ENCODE measurements at places on chromosomes 2 and 18. TPM values are rescaled to one million over a fixed set of nuclear protein-coding genes. Genes with fewer than 3 reads are reported as not detected.

DNA sequence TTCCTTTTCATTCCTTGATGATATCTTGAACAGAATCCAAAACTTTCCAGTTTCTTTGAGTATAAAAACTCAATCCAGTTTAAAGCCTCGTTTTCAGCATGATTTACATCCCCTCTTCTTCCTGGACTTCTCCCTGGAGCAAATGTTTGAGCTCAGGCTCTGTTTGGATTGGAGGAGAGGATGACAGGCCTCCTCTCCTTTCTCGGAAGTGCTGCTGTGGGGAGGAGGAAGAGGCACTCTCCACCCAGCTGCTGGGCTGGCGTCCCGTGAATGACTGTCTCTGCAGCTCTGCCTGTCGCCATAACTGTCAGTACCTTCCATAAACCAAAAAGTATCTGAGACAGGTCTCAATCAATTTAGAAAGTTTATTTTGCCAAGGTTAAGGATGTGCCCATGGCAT, 238.2 kb upstream of the AGAP1 start:
- DNase-seq, result no peak

DNA sequence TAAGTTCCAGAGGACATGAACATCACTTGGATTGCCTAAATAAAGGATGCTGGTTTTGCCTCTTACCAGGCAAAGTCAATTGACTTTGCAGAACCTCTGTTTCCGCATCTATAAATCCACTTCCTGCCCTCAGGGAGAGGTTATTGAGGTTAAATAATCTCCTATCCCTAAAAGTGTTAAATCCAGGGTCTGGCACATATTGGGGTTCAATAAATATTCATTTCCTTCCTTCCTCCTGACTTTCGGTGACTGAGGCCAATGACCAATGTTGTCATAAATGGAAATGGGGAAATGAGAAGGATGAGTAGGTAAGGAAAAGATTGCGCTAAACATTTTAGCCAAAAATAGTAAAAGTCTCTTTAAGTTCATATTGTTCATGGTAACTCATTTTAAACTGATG, 16.0 kb downstream of the BCL2 start:
- no peak for DNase-seq

DNA sequence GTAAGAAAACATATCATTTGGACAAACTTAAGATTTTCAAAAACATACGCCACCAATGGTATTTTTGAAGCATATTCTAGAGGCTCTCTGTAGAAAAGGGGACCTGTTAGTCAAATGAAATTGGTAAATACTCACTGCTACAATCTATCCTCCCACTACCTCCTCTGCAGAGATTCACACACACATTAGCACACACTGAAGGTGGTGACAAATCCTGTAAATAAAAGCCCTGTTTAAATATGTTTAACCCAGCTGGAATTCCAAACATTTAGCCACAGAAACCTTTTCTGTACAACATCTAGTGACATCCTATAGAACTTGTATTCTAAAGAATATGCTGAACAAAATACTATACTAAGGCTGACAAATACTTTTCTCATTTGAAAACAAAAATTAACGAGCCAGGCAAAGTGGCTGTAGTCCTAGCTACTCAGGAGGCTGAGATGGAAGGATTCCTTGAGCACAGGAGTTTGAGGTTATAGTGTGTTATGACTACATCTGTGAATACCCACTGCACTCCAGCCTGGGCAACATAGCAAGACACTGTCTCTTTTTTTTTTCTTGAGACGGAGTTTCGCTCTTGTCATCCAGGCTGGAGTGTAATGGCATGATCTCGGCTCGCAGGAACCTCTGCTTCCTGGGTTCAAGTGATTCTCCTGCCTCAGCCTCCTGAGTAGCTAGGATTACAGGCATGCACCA, 25.9 kb downstream of the ALS2 start:
- no peak for DNase-seq

DNA sequence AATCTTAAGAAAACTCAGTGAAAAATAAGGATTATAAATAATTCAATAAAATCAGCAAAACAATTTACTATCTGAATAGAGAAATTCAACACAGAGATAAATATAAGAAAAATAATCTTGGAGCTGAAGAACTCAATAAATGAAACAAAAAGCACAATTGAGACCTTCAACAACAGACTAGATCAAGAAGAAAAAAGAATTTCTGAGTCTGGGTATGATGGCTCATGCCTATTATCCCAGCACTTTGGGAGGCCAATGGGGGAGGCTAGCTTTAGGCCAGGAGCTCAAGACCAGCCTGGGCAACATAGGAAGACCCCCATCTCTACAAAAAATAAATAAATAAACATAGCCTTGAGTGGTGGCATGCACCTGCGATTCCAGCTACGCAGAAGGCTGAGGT, 1295.7 kb upstream of the NRXN1 start:
- DNase-seq, result no peak

DNA sequence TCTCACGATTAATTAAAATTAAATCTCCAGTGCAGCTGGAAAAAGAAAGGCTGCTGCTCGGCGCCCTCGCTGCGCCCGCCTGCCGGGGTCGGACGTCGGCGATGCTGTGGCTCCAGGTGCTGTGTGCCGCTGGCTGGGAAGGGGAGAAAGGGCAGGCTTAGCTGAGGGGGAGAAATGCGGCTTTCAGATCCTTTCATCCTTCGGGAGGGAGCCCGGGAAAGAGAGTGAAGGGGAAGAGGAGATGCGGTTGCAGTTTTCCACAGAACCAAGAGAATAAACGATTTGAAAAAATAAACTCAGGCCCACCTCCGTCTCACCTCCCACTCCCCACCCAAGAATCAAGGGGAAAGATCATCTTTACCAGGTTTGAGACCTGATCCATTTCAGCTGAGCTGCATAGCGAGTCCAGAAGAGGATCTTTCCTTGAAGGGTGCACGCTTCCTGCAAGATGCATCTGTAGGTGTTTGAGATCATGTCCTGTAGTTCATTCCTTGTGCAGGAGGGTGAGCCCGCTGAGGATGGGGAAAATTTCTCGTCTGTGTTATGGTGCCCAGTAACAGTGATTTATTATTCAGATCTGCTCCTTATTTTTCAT, 495 bp downstream of the TMEM169 start:
- DNase-seq, result no peak

Gene ACVR1C
- 0.05 TPM for polyA plus RNA-seq

Gene PPP4R3B
- polyA plus RNA-seq, result 71.8 TPM

GRCh38 chr2:55932843-55933242, 9.3 kb upstream of the EFEMP1 start:
- DNase-seq, result no peak

- no peak for DNase-seq
Measured at GRCh38 chr2:157124731-157125130, 132.8 kb upstream of the GALNT5 start.

DNA sequence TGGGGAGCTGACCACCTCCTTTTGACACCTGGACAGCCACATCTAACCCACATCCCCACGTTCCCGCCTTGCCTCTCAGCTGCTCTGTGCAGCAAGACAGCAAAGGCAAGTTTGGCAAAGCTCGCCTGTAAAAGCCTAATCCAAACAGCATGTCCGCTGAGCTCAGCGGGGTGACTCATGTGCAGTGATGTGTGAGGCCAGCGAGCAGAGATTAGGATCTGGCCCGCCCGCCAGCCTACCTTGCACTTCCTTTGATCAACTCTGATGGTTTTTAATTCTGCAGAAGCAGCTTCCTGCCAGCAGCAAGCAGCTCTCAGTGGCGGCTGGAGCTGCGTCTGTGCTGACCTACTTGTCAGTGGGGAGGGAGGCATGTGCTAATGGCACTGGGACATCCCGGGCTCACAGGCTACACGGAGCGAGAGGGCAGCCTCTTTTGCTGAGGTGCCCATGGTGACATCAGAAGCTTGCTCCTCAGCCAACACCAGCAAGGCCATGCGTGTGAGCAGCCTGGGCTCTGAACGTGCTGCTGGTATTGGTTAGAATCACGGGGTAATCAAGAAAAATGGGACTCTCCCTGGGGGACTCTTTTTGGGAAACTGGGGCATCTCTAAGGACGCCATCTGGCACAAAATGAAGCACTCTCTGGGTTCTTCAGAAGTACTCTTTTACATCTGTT, 36.0 kb upstream of the EML4 start:
- peak; percentile 93 for DNase-seq

All from CD4-positive, CD25-positive, alpha-beta regulatory T cell (primary cell).